ENCODE measurements at places on chromosomes 1 and 21. TPM values are rescaled to one million over a fixed set of nuclear protein-coding genes. Genes with fewer than 3 reads are reported as not detected.

FAM131C gene
- not detected for total RNA-seq

DNAJC28 gene
- total RNA-seq = 0.43 TPM

P3R3URF gene
- not detected for total RNA-seq

LGALS8 gene
- 78.8 TPM for total RNA-seq

ANKRD65 gene
- total RNA-seq = 5.1 TPM

CD2 gene
- total RNA-seq = 14.3 TPM

OR2L5 gene
- total RNA-seq = not detected

HRNR gene
- total RNA-seq = not detected

NR0B2 gene
- total RNA-seq = not detected

DNA sequence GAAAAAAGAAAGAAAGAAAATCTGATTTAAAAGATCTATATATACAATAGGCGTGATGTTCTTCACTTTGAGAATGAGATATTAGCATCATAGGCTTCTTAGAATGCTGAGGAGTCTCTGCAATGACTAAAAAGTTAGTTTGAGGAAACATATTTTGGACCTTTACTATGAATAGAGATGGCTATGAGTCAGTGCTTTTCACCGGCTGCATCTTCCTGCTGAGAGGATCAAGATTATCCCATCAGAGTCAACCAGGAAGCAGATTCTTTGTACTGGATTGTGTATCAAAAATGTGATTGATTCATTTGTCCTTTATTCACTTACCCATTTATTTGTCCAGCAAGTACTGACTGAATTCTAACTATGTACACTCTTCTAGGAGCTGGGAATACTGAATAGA lies 144.2 kb downstream of the KCNK2 start:
- DNase-seq = no peak

DNA sequence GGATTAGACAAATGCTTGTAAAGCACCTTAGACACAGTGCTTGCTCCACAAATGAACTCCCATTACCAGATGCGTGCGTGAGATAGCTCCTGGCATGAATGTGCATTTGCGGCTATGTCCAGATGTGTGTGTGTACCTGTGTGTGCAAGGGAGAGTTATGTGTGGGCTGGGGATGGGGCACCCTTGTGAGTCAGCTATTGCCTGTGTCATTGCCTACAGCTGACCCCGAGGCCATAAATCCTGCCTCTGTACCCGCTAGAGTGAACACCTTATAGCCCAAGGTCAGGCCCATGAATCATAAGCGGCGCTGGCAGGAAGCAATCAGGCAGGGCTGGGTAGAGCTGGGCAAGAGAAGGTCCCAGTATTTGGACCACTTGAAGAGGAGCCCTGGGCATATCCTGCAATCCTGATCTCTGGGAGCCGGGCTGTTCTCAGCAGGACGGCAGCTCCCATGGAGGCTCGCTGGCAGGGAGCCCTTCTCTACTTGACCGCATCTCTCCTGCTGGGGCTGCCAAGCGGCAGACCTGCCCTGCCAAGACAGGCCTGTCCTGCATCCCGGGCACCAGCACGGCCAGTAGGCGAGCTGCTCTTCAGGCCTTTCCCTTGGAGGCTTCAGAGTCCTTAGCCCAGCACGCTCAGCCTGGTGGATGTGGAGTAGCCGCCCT lies 86.4 kb downstream of the TMEM53 start:
- DNase-seq = no peak

- DNase-seq = peak; percentile 70
Measured at GRCh38 chr1:152461544-152461943, 47.5 kb upstream of the CRNN start.

DNA sequence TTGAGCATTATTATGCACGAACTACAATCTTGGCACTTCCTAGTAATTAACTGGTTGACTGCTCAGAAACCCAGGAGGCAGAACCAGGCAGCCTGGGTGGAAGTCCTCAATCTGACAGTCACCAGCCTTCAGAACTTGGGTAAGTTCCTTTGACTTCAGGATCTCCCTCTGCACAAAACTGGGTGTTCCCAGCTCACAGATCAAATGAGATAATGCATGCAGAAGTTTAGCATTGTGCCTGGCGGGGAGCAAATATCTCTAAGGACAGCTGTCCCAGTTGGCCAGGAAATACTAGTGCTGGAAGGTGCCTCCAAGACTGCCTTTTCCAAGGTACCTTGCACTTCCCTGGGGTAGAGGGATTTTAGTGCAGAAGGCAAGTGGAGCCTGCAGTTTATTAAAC lies 294.8 kb downstream of the PCP4 start:
- DNase-seq = no peak

DNA sequence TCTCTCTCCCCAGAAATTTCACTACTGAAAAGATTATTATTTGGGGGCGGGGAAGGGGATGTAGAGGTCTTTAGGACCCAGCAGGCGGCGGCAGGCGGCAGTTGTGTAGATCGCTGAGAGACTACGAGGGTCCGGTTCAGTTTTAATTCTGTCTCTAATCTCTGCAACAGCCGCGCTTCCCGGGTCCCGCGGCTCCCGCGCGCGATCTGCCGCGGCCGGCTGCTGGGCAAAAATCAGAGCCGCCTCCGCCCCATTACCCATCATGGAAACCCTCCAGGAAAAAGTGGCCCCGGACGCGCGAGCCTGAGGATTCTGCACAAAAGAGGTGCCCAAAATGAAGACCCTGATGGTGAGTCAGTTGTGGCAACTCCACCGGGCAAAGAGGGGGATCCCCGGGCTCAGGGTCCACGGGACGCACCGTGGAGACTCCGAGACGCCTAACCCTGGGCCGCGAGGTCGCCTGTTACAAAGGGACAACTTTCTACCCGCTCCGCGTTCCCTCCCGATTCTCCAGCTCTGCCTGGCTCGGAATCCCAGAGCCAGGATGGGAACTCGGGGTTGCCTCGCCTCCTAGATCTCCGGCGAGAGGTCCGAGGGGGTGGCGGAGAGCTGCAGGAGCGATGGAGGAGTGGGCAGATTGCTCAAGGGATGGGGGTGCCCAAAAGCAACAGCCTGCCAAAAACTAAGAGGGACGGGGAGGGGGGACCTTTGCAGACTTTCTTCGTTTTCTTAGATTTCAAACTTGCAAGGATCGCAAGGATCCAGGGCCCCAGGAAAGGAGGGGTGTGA lies at the start of gene ST6GALNAC5:
Gene ST6GALNAC5 (plus strand): TSS at position 139 of the 789 bp plus-strand sequence.
- DNase-seq = peak; percentile 80

GRCh38 chr1:112141923-112142322 lies 152.5 kb upstream of the KCND3 start:
- no peak for DNase-seq

GRCh38 chr1:27356619-27357280 lies 10.0 kb downstream of the MAP3K6 start:
- DNase-seq = peak; percentile 86

DNA sequence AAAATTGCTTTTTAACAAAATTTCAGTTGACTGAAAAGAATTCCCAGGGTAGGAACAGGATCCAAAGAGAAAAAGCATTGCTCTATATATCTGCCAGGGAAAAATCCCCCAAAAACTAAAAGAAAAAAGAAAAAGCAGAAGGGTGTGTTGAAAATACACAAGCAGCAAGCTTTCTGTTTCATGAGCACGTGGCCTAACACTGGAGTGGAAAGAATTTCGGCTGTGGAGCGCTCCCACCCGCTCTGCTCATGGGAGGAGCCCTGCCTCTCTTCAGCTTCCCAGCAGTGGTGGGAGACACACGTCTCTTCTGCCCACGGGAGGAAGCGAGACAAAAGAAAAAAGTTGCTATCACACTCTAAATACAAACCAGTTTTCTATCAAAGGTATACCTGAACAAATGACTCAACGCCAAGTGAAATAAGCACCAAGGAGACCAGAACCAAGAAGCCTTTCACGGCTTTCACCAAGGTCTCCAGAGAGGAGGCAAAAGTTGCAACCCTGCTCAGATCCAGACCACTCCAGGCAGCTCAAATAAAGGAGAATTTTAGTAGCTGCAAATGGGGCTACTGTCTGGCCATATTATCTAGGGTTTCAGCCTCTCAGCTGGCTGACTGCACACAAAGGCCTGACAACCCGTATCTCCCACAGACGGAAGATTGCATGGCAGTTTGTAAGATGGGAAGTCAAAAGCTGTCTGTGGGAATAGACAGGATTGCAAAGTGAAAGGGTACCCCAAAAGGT lies 29.5 kb upstream of the ZNF496 start:
- DNase-seq = peak; percentile 82

- DNase-seq = no peak
Measured at GRCh38 chr1:52925571-52926005, 1.5 kb upstream of the SCP2 start.

GRCh38 chr21:40765811-40766210 lies 81.1 kb downstream of the DSCAM start:
- no peak for DNase-seq

- DNase-seq = peak; percentile 84
Measured at GRCh38 chr1:36924282-36924811, 110.0 kb downstream of the GRIK3 start.

GRCh38 chr1:193457676-193458075 lies 271.3 kb upstream of the B3GALT2 start:
- no peak for DNase-seq

- no peak for DNase-seq
Measured at GRCh38 chr1:180152588-180152987, 2.1 kb upstream of the QSOX1 start.

GRCh38 chr21:31597683-31598082 lies 61.8 kb upstream of the SOD1 start:
- no peak for DNase-seq

GRCh38 chr1:165376041-165376810 lies 19.7 kb upstream of the LMX1A start:
- peak; percentile 94 for DNase-seq

DNA sequence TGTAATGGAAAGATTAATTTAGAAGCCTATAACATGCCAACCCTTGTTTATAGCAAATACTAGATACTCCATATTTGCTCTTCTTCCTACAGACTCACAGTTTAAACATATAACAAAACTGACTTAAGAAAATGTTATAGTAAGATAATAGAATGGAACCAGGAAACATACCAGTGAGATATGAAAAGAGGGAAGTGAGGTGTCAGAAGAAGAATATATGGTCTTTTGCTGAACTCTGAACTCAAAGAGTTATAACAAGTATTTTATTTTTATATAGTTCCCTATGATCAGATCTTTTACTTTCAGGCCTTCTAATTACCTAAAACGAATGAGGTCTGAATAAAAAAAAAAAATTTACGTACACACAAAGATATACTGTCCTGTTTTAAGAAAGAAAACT lies 20.9 kb downstream of the TMED5 start:
- DNase-seq = no peak

All from stomach (tissue), 19 donors.